ENCODE measurements at places on chromosomes 3 and 15.

DNA sequence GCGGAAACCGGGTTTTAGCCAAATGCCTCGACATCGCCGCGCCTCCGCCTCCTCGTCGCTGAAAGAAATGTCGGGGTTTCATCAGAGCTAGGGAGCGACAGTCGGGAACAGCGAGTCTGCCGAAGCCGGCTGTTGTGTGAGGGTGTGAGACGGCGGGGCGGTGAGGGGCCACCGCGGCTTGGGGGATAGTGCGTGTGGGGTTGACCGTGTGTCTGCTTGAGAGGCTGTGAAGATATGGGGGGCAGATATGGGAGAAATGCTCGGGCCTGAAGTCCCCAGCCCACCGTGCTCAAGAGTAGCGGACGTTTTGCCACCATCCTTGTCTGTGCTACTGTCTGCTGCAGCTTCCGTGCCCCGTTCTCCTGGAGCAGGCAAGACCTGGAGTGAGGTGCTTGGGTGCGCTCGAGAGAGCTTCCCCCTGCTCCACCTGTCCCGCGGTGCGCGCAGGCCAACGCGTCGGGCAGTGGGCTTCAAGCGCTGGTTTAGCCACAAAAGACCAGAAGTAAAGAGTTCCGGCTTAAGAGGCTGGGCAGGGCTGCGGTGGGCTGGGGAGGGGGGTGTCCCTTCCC is 716 bp upstream of the ISLR2 start:
- no peak for DNase-seq

GRCh38 chr3:160637086-160637485 is 39.9 kb upstream of the ARL14 start:
- no peak for DNase-seq

DNA sequence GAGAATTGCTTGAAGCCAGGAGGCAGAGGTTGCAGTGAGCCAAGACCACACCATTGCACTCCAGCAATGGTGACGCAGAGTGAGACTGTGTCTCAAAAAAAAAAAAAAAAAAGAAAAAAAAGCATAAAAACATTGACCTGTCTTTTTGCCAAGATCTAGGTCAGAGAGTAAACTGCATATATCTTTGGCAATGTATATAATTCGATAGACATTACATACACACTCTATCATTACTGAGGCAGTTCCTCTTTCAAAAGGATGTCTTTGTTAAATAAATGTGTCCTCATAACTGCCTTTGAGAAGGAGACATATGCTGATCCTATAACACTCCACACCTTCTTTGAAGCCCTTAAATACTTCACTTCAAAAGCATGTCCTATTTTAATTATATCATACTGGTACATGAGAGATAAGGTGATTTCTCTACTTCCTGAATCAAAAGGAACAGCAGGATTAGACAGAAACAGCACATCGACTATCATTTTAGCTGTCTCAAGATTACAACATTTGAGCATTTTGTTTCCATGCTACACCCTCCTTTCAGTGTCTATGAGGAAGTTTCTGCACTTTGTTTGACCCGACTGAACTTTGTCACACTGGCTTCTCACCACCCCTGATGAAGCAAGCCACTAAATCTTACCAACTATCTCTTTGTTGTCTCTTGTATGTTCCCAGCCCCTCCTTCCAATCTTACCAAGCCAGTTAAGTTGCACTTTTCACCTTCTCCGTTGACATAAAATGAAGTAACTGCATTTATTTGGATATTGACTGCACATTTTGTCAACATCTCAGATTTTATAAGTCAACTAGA is 335.8 kb downstream of the MECOM start:
- DNase-seq: no peak

- DNase-seq: peak; percentile 17
Observed at GRCh38 chr3:155891321-155891720, 20.9 kb downstream of the GMPS start.

DNA sequence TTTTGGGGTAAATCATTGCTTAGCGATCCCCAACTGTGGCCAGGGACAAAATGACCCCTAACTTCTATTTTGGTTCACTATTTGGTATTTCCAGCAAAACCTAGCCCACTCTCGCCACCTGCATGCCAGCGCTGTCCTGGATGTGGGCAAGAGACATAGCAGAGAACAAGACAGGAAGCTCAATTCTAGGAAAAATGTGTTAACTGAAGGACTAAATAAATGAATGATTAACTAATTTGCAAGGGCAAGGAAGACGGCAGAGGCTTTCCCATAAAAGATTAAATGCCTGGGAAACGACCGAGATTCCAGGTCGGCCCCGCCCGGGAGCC is 408 bp downstream of the NICN1 start:
- no peak for DNase-seq
